IPS DF 6.9 (cell line): ENCODE measurements at places on chromosomes 1 and 21.

DNA sequence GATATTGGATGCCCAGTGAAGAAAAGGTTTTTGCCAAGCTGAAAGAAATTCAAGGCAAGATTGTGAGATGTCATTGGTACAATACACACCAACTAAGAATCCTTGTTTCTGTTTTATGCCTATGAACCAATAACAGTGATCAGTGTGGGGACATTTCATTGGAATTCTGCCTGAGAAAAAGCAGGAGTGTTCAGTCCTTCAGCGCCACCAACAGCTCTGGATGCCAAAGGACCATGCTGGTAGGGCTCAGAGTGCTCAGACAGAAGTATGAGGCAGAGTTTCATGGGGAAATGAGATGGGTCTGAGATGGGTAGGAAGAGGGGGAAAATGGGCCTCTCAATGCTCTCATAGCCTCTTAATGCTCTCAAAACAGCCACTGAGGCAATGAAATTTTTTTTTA is 56.5 kb downstream of the GABPA start:
- no peak for DNase-seq

DNA sequence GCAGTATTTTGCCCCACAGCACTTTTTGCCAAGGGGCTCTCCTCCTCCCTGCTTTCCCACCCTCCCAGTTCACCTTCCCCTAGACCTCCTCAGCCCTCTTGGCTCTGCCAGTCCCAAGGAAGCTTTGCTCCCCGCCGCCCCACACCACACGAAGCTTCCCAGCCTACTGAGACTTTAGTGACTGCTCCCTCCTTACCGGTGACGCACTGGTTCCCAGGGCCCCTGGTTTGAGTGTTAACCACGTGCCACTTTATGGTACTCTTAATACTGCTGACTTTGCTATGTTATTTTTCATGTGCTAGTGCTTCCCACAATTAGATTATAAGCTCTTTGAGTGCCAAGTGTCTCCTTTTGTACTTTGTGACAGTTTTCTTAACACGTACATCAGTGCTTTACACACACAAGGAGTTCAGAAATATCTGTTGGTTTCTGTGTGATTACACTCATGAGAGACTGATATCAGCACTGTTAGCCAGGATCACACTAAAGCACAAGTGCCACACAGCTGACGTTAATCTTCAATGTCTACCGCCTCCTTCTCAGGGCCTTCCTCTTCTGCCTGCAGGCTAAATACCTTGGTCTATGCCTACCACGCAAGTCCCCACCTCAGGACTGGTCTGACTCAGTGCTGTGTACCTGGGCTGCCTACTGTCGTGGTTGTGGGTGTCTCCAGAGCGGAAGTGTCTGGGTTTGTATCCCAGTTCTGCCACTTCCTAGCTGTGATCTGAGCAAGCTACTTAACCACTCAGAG is 61.0 kb downstream of the DNTTIP2 start:
- no peak for DNase-seq

DNA sequence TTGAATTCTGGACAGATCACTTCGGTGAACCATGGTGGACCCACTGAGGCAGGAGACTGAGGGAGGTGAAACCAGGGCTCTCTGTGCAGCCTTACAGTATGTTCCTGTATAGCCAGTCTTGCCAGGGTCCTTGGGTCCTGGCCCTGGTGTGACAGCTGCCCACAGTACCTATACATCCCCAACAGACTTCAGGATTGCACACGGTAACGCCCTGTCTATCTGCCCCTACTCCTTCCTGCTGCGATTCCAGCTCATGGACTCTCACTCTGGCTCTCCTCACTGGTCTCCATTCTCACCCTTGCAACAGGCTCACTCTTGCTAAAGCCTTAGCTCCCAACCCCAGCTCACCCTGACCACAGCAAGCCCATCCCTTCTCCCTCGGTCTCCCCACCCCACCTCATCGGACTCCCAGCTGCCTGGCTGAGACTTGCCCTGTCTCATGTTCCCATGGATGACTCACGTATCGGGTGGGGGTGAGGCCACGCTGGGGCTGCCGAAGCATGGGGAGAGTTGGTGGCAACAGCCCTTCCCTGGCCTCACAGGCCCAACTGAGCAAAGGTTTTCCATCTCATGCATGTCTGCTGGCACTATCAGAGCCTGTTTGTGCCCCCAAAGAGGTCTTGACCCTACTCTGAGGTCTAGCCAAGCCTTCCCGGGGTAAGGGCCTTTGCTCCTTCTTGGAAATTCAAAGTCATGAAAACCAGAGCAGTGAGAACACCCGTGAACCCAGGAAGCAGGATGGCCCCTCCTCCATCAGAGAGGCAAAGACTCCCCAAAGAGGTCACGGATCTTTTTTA is 7.1 kb downstream of the PHLDA3 start:
- no peak for DNase-seq

DNA sequence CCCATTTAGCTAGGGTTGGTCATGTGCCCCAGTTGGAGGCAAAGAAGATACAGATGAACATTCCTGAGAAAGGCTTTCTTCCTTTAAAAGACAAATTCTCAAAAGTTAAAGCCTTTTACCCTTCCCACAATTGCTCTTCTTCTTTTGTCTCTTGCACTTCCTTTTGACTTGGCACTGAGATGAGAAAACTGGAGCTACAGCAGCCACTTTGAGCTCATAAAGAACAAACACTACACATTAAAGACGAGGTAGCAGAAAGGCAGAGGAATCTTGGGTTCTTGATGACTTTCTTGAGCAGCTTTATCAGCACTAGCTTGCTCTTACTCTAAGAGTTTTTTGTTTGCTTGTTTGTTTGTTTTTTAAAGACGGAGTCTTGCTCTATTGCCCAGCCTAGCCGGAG is 92.2 kb downstream of the DAB1 start:
- DNase-seq, result no peak

DNA sequence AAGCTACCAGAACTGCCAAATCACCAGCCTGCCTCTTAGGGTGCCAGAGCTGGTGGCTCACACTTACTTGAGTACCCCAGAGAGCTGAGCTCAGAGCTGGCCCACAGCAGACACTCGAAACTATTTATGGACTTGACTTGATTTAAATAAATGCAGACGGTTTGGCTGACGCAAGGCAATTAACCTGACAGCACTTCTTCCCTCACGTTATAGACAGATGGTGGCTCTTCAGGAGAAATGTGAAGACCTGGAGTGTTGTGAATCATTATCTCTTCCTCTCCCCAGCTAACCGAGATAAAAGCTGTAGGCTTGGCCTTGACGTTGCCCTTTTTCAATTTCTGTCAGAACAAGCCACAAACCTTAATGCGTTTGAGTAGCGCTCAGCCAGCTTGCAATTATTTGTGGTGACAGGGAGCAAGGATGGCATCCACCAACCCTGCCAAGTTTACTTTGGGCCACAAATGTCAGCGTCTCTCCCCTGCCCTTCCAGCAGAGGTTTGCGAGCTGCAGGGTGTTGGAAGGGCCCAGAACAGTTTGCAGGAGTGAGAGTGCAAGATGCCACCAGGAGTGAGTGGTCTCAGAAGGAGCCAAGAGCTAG is 34.0 kb upstream of the BCAR3 start:
- no peak for DNase-seq

GRCh38 chr1:36576551-36577110 is 93.9 kb upstream of the CSF3R start:
- no peak for DNase-seq

DNA sequence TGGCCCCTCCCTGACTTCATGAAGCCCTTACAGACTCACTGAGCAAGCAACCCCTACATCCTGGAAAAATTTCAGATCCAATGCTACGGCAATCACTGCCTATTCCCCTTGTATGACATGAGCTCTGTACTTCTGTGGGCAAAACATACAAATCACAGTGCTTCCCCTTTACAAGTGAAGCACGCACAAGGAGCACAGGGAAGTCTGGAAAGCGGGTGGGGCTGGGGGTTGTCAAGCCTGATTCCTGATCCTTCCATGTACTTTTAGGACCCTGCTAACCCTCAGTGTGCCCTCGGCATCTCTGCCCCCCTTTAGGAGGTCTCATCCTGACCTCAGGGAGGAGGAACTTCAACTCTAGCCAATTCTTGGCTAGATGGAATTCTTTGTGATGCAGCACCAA is 405.7 kb upstream of the POU3F1 start:
- DNase-seq, result no peak

GRCh38 chr1:12138196-12139168 is 28.3 kb upstream of the TNFRSF1B start:
- no peak for DNase-seq

DNA sequence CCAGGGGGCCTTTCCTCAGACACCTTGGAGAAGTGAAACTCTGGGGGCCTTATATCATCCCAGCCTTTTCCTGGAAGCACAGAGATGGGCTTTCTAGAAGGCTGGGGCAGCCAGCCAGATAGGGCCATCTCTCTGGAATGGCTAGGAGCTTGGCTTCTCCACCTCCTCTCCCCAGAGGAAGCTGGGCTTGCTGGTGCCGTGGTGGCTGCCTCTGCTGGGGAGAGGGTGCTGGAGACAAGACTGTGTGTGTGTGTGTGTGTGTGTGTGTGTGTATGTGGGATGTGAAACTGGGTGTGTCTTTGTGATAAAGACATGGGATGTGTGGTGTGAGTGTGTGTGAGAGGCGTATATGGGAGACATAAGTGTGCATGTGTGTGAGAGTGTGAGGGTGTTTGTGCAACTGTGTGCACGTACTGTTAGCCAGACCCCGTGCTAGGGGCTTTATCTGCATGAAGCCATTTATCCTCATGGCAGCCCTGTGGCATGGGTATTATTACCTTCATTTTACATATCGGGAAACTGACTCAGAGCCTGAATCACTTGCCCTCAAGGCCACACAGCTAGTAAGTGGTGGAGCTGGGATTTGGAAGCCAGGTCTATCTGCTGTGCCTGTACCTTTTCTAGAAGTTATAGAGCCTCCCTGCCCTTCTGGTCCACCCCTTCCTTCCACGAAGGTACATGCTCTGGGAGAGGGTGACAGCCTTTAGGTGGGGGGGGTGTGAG is 44.2 kb downstream of the PTPRU start:
- no peak for DNase-seq

GRCh38 chr1:229229721-229230139 is 41.2 kb upstream of the RAB4A start:
- no peak for DNase-seq

GRCh38 chr1:24120965-24121364 is 9.0 kb upstream of the MYOM3 start:
- no peak for DNase-seq

- no peak for DNase-seq
These were observed 354.1 kb downstream of the SMYD3 start for GRCh38 chr1:246152986-246153431.

- DNase-seq, result no peak
These were observed 101.2 kb downstream of the GLIS1 start for GRCh38 chr1:53637511-53638359.

- no peak for DNase-seq
These were observed 31.7 kb upstream of the DNAH14 start for GRCh38 chr1:224897529-224898327.

DNA sequence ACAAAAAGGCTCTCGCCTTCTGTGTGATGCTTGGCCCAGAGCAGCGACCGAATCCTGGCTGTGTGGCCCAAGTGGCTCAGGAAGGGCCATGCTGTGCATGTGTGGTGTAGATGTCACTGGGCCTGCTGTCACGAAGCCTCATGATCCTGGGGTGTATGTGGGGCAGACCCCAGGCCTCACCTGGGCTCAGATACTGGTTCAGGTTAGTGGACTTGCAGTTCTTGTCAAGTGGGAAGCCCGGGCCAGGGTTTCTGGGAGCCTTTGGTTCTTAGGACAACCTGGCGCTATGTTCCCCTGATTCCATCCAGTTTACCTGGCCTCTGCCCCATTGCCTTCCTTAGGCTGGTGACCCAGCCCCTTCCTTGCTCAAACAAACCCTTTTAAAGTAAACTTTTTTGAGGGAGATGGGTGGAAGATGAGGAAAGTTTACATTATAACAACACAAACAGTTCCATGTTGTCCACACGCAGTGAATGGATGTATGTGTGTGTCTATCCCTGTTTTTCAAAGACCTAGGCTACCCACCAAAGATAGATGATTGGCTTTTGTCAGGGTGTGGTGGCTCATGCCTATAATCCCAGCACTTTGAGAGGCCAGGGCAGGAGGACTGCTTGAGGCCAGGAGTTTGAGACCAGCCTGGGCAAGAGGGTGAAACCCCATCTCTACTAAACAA is 84.3 kb downstream of the UCK2 start:
- DNase-seq, result no peak

DNA sequence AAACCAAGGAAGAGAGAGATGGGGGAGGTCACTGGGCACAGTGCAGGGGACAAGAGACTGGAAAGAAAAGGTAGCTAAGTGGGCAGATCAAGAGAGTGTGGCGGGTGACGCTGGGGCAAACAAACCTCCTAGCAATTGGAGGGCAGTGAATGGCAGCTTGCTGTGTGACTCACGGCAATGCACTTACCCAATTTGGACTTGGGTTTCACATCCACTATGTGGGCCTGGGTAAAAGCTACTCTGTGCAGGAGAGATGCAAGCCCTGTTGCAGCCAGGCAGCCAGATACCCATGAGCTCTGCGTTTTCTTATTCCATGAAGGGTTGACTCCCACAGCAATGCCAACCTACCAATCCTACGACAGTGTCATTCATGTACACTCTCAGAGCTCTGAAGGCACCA is 9.5 kb downstream of the PLXNA2 start:
- no peak for DNase-seq

GRCh38 chr1:29094954-29095353 is 28.7 kb downstream of the TMEM200B start:
- no peak for DNase-seq

DNA sequence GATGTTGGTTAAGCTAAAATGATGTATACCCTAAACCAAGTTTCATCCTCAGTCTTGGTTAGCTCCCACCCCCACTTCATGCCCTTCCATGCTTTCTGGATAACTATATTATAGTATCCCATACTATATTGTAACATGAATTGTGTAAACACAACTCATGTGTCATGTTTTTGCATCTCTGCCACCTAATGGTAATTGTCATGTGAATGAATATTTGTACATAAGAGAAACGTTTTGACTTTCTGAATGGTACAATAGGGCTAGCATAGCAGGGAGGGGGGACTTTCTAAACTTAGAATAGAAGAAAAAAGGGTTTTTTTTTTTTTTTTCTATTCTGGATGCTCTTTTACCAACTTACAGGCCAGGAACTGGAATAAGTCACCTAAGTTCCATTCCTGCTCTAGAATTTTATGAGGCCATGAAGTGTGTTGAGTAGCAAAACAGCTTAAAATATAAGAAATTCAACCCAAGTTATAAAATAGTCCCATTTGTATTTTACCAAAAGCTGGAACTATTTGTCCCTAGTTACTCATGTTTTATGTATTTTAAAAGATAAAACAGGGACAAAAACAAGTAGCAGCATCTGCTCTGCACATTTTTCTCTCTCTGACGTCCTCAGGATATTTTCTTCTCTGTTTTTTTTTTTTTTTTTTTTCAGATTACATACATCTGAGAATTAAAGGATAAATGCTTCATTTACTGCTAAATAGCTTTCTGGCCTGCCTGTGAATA is 77.4 kb downstream of the HLX start:
- no peak for DNase-seq
